ENCODE measurements at places on chromosomes 1 and 21.

DNA sequence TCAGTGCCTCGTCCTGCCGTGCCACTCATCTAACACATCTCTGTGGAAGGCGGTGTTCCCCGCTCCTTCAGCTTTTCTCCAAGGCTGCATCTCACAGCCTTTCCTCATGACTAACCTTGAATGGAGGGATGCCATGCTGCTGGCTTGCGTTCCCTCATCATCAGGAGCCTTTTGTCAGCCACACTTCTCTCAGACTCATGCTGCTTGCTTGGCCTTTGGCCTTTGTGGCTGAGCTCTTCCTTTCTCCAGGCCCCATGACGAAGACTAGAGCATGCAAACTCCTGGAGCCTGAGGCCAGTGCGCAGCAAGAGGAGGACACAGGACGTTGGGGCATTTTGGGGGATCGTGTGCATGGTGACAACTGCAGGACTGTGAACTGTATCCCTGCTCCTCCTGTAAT is 70.8 kb downstream of the SYT2 start:
- DNase-seq: no peak

DNA sequence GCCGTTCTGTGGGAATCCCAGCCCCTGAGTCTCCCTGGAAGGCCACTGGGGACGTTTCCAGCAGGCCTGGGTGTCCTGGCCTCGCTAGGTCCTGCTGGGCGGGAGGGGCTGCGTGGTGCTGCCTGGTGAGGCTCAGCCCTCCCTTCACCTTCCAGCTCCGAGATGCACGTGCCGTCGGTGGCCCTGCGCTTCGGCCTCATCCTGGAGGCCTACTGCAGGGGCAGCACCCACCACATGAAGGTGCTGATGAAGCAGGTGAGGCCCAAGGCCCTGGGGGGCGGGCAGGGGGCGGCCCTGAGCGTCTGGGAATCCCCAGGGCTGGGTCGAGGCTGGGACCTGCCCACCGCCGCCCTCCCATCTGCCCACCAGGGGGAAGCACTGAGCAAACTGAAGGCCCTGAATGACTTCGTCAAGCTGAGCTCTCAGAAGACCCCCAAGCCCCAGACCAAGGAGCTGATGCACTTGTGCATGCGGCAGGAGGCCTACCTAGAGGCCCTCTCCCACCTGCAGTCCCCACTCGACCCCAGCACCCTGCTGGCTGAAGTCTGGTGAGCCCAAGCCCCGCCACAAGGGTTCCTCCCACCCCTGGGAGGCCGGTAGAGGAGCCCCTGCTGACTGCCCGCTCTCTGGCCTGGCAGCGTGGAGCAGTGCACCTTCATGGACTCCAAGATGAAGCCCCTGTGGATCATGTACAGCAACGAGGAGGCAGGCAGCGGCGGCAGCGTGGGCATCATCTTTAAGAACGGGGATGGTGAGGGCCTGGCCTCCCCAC is 70.3 kb downstream of the PIK3CD start:
- DNase-seq: peak; percentile 75

GRCh38 chr1:66570196-66570595 is 36.2 kb downstream of the SGIP1 start:
- DNase-seq: no peak

DNA sequence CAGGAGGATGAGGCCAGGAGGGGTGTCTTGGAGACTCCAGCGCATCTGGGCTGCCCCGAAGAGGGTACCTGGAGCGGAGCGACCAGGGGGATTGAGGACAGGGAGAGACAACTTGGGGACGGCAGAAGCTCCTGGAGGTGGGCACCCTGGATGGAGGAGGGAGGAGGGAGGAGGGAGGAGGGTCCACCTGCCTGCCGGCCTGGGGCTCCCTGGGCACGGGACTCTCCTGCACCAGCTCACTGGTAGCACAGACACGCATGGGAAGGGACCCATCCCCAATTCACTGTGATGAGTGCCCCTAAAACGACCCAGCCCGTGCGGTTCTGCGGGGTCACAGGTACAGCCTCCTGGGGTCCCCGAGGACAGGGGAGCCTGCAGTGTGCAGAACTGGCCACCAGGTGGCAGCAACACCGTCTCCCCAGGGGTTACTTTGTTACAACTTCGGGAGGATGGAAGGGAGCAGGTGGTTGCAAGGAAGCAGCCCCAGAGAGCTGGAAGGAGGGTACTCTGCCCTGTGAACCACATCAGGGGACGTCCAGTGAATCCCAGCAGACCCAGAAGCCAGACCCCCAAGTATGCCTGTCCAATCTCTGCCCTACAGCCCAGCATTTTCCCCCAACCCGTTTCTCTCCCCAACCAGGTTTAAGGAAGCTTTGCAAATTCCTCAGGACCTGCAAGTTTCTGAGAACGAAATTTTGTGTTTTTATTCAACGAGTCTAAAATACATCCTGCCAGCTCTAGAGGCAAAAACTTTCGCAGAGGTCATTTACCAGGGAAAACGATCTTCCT is 482.4 kb downstream of the NPHP4 start:
- peak; percentile 69 for DNase-seq

DNA sequence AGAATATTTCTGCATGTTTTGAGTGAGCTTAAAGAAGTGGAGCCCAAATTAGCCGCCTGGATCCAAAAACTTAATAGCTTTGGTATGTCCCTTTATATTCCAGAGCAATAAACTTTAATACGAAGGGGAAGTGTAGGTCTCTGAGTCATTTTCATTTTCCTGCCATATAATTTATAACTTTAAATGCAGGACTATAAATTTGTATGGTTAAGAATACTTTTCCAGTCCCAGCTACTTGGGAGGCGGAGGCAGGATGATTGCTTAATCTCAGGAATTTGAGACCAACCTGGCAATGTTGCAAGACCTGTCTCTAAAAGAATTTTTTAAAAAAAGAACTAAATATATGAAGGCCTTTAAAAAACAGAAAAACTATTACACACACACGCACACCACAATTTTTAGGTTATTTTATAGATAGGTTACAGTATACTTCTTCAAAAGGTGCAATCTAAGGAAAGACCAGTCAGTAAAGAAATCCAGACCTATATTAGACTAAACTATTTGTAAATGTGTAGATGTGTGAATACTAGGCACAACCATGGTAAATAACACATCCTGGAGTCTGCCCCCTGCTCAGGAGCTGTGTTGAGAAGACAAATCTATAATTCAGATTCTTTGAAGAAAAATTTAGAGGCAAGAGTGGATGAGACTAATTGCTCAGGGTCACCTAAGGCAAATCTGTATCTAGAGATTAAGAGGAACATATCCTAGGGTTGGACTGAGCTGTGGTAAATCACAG is 80.3 kb downstream of the TTC3 start:
- no peak for DNase-seq

DNA sequence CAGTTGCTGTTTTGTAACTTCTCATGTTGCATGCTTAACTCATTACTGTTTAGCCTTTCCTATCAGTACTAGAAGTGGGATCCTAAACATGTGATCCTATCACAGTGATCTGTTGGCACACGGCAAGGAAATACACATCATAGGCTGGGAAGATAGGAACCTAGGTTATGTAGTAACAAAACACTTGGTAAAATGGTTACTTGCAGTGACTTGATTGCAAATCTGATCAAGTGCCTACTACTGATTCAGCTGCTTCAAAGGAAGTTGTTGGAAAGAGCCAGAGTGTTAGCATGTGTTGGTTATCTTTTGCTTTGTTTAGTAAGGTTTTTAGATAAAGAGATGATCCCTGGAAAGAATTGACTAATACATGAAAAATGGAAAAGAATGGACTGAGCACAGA is 8.9 kb upstream of the VASH2 start:
- DNase-seq: no peak

DNA sequence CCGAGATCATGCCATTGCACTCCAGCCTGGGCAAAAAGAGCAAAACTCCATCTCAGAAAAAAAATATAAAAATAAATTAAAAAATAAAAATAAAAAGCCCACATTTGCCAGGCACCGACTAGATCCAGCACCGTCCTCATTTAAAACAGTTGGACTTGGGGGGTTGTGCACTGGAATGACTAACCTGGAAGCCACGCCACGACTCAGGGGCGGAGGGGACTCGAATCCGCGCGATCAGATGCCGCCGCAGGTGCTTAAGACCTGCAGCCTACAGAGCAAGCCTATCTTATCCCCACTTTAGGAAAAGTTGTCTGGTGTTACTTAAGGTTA is 38.5 kb downstream of the ZBTB8OS start:
- DNase-seq: no peak

DNA sequence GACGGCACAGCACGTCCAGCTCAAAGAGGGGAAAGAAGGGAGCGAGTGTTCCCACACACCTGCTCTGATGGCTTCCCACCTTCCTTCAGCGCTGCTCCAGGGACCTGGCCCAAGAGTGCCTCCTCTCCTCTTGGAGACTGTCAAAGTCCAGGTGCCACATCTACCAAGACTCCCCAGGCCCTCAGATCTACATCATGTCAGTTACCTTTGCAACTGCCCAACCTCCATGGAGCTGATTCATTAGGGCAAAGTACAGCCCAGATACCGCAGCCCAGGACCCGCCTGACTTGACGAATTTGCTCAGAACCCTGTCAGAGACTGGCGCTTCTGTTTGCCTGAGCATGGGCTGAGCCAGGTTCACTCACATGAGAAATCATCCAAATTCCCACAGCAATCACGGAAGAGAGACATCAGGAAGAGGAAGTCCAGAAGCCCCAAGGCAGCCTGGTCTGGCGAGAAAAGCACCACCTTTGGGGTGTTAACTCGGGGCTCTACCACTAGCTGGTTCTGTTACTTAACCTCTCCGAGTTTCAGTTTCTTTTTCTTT is at the start of gene SEC16B:
Gene SEC16B, minus strand, starts transcription at position 234 of the 547 bp plus-strand sequence. CDS start 2,077 bp downstream, outside the sequence.
- DNase-seq: no peak

DNA sequence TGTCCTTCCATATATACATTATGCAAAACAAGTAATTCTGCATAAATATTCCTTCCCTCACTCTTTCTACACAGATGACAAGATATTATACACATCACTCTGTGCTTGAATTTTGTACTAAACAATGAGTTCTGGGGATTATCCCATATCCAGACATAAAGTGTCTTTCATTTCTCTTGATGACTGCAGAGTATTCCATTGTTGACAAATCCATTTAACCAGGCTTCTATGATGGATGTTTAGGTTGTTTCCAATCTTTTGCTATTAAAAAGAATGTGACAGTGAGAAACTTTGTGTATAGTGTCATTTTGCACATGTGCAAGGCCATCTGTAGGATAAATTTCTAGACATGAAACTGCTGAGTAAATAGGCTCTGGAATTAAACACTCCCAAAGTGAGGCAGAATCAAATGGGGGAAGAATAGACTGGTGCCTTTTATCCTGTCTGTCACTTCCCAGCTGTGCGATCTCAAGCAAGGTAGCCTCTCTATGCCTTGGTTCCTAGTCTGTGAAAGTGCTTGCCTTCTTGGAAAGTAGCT is 29.9 kb upstream of the ATP2B4 start:
- no peak for DNase-seq

- no peak for DNase-seq
These were observed 862.7 kb downstream of the PLA2G4A start for GRCh38 chr1:187691439-187691838.

DNA sequence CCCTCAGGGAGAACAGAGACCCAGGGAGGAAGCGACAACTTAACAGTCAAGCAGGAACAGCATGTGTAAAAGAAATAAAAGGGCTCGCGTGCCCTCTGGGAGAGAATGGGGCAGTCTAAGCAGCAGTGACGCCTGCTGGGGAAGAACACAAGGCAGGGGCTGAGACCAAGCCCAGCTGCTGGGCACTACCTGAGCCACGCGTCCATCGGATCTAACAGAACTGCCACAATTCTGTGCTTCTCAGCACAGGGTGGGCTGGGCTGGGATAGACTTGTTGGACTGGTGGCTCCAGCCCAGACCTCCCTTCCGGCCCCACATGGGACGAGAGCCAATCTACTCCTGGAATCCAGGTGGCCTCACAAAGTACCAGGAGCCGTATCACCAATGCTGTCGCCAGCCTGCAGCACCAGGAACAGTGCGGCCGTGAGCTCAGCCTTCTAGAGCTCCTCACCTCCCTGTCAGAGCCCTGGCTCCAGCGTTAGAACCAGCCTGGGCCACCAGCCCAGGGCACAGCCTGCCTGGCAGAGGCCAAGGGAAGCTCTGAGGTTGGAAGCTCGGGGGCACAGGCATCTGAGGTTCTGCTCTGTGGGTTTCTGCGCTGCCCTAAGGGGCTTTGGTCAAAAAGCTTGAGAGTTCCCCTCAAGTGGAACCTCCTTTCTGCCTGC is 7.4 kb downstream of the LRRC47 start:
- no peak for DNase-seq

GRCh38 chr1:229070168-229070567 is 200.7 kb upstream of the RAB4A start:
- no peak for DNase-seq

DNA sequence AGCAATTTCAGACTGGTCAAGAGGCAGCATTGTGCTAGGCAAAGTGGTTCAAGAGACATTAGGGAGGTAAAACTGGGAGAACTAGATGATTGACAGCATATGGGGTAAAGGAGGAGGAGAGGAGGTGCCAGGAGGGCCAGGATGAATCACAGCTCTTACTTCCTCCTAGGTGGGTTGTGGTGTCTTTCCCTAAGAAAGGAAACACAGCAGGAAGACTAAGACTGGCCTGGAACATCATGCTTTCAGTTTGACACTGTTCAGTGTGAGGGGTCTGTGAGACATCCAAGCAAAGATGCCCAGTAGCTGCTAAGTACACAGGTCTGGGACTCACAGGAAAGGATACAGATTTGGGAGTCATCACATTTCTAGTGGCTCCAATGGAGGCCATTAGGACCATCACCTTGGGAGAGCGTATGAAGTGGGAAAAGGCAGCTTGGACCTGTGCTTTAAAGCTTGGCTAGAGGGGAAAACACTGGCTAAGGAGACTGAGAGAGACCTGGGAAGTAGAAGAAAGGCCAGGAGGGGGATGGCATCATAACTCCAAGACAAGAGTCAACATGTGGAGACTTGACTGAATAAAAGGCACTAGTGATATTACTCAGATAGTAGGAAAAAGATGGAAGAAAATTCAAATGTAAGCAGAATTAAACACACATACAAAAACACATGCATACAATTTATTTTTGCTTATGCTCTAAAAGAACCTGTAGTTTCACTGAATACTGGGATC is 17.3 kb downstream of the CD58 start:
- no peak for DNase-seq

- DNase-seq: no peak
These were observed 39.0 kb upstream of the GUCA2B start for GRCh38 chr1:42114229-42114628.

- DNase-seq: no peak
These were observed 37.9 kb downstream of the RAB3B start for GRCh38 chr1:51952638-51953037.

- DNase-seq: no peak
These were observed 98.3 kb upstream of the MAGI3 start for GRCh38 chr1:113291777-113292602.

GRCh38 chr1:154664331-154665002 is 56.5 kb upstream of the ADAR start:
- no peak for DNase-seq

GRCh38 chr1:77089756-77090155 is 129.5 kb downstream of the PIGK start:
- no peak for DNase-seq

All from activated T-cell treated with anti-CD3 and anti-CD28 coated beads for 1 hour (primary cell).